ENCODE measurements at places on chromosomes 13 and 19. TPM values are rescaled to one million over a fixed set of nuclear protein-coding genes. Genes with fewer than 3 reads are reported as not detected.

The TRIM13 gene
- polyA plus RNA-seq = 33.0 TPM

The LIN7B gene
- 6.4 TPM for polyA plus RNA-seq

The ERICH6B gene
- not detected for polyA plus RNA-seq

The SULT2A1 gene
- not detected for polyA plus RNA-seq

The MAP4K1 gene
- 7.0 TPM for polyA plus RNA-seq

The ACER1 gene
- not detected for polyA plus RNA-seq

The SIGLEC12 gene
- polyA plus RNA-seq = 5.1 TPM

The C19orf85 gene
- polyA plus RNA-seq = not detected

The NLRP7 gene
- polyA plus RNA-seq = 0.06 TPM

The SCN1B gene
- 12.6 TPM for polyA plus RNA-seq

The LGALS7B gene
- 12.2 TPM for polyA plus RNA-seq

The TMEM91 gene
- polyA plus RNA-seq = 18.0 TPM

The ZNF534 gene
- 0.08 TPM for polyA plus RNA-seq

The BCAM gene
- polyA plus RNA-seq = 59.2 TPM

The SUGT1 gene
- polyA plus RNA-seq = 30.6 TPM

The RRAS gene
- 180 TPM for polyA plus RNA-seq

The SPHK2 gene
- polyA plus RNA-seq = 18.3 TPM

The KIR2DL1 gene
- 0.14 TPM for polyA plus RNA-seq

The TSSK6 gene
- 0.89 TPM for polyA plus RNA-seq

The SHISA2 gene
- 4.4 TPM for polyA plus RNA-seq

The REXO1 gene
- 22.3 TPM for polyA plus RNA-seq

The OR4F17 gene
- not detected for polyA plus RNA-seq

The GFY gene
- polyA plus RNA-seq = not detected

The ZNF121 gene
- polyA plus RNA-seq = 4.7 TPM

The DACH1 gene
- polyA plus RNA-seq = 2.0 TPM

The ZNF878 gene
- 0.22 TPM for polyA plus RNA-seq

The IGFL2 gene
- not detected for polyA plus RNA-seq

The SLITRK5 gene
- 0.04 TPM for polyA plus RNA-seq

The CYSLTR2 gene
- polyA plus RNA-seq = 0.51 TPM

The CBARP gene
- 0.77 TPM for polyA plus RNA-seq

The UQCR11 gene
- 131 TPM for polyA plus RNA-seq

The DPY19L3 gene
- 9.2 TPM for polyA plus RNA-seq

The CRX gene
- polyA plus RNA-seq = not detected
